ENCODE measurements at places on chromosomes 12 and 14. TPM values are rescaled to one million over a fixed set of nuclear protein-coding genes. Genes with fewer than 3 reads are reported as not detected.

- H3K27ac ChIP-seq, result no peak overlapping the region
- peaks cover 8% of the 10 kb centered on the region for H3K27me3 ChIP-seq
- DNase-seq, result no peak
- H3K4me3 ChIP-seq, result no peak overlapping the region
Measured at GRCh38 chr12:24764712-24765111, 184.2 kb downstream of the BCAT1 start.

DNA sequence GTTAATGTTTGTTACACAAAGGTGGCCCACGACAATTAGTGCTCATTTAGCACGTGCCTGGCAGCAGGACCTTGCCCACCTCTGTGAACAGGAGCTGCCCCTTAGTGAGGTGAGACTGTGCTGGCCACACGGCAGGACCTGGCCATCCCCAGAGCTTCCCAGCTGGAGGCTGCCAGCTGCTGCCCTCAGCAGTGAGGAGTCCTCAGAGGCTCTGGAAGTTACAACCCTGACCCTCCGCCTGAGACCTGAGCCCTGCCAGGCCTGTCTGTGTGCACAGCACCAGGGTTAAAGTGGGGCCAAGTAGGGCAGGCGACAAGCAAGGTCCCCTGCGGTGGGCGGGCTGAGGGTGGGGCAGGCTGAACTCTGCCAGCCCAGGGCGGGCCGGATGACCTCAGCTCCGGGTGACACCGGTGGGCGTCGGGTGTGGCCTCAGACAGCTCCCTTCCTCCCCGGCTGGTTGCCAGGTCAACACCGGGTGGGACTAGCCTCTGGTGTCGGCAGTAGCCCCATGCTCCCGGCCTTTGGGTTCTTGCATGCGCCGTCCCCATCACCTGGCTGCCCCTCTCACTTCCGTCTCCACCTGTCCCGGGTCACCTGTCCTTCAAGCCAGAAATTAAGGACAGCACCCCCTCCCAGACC, 9.2 kb upstream of the LBHD2 start:
- no peak for DNase-seq
- H3K36me3 ChIP-seq, result no peaks in the 10 kb centered on the region
- peak overlapping the region; percentile 58 for H3K4me3 ChIP-seq
- H3K27me3 ChIP-seq, result no peaks in the 10 kb centered on the region
- peaks cover 6% of the 10 kb centered on the region for H3K4me1 ChIP-seq

DNA sequence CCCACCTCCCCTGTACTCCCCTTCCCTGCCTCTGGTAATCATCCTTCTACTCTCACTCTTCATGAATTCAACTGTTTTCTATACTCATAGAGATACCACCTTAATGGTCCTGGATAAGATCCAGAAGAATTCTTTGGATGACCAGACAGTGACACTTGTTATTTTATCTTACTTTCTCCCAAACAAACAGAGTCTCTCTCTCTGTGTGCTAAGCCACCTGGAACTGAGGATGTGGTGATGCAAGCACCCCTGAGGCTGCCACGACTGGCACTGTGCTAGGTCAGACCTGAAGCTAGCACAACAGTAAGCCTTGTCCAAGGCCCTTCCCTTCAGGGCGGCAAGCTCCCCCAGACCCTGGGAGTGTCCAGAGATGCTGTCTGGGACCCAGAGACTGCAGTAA, 250.2 kb downstream of the C12orf50 start:
- no peak overlapping the region for H3K27ac ChIP-seq
- H3K4me3 ChIP-seq, result no peak overlapping the region
- no peaks in the 10 kb centered on the region for H3K27me3 ChIP-seq
- DNase-seq, result no peak
- no peaks in the 10 kb centered on the region for H3K4me1 ChIP-seq

DNA sequence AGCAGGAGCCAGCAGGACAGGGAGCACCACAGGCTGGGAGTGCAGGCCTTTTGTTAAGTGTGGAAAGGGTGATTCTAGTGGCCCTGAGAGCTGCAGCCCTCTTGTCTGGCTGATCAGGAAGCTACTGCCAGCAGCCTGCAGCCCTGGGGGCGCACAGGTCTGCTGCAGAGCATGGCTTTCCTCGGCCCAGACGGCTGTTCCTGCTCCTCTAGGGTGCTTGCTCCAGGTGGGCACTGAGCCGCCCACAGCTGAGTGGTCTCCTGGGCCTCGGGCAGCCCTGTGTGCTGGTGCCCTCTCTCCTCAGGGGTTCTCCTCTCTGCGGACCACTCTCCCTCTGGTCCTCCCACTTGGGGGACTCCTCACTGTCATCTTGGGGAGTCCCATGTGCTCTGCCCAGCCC, 18.9 kb downstream of the CCDC88C start:
- H3K36me3 ChIP-seq, result peaks cover 4% of the 10 kb centered on the region
- peaks cover 61% of the 10 kb centered on the region for H3K4me1 ChIP-seq
- peak overlapping the region; percentile 66 for H3K27ac ChIP-seq
- H3K4me3 ChIP-seq, result no peak overlapping the region
- H3K27me3 ChIP-seq, result no peaks in the 10 kb centered on the region

GRCh38 chr12:39378341-39378740, 64.6 kb downstream of the KIF21A start:
- peaks cover under 1% of the 10 kb centered on the region for H3K4me1 ChIP-seq
- DNase-seq, result no peak
- no peaks in the 10 kb centered on the region for H3K36me3 ChIP-seq
- H3K27me3 ChIP-seq, result no peaks in the 10 kb centered on the region
- H3K4me3 ChIP-seq, result no peak overlapping the region

VIPAS39 gene
- 24.0 TPM for total RNA-seq

GPRC5A gene
- total RNA-seq, result 152 TPM

GDF3 gene
- total RNA-seq, result not detected

NPAS3 gene
- 8.7 TPM for total RNA-seq
